T-helper 1 cell (primary cell): ENCODE measurements at places on chromosomes 6 and 20.

DNA sequence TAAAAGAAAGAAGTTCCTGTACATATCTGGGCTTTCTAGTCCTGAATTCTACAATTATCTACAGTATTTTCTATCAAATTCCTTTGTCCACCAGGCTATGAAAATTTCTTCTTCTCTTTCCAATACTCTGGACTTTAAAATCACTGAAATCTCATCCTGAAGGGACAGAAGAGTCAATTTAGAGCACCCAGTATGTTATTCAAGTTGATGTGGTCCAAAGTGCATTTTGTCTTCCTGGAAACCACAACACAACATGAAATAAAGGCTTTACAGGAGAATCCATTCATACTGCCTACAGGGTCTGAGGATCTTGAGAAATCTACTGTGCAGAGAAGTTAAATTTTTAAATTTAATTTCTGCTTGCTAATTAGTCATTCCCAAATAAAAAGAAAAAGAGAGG is 94.9 kb upstream of the ADGRF1 start:
- DNase-seq, result no peak

DNA sequence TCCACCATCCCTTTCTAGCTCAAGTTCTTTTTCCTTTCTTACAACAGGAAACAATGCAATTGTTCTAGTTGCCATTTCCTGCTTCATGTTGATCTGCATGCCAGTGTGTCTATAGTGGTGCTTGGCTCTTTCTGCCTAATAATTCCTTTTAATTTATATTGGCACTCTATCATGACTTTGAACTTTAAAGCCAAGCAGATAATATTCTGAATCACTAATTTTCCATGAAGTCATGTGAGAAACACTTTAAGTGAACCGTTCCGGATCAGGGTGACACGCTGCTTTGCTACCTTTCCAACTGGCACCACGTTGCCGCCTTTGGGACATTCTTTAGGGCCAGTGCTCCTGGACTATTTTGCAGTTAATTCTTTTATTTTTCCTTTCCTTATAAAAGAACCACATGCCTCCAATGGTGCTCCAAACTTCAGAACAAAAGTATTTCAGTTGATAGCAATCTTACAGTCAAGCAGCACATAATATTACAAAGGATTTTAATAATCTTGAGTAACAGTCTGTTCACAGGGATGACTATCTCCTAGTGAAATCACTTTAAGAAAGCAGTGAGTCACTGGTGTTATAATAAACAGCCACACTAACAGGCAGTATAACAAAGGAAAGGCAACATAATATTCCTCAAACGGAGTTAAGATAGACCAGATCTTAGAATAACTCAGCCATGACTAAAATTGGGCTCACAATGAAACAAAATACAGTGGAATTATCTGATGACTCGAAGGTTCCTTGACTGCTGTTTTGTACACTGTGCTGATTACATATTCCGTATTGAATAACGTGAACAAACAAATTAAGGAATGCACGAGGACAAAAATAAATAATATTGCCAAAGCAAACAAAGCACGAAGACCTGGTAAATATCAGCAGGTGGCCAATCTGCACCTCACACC is 19.0 kb upstream of the BLOC1S5 start:
- no peak for DNase-seq

DNA sequence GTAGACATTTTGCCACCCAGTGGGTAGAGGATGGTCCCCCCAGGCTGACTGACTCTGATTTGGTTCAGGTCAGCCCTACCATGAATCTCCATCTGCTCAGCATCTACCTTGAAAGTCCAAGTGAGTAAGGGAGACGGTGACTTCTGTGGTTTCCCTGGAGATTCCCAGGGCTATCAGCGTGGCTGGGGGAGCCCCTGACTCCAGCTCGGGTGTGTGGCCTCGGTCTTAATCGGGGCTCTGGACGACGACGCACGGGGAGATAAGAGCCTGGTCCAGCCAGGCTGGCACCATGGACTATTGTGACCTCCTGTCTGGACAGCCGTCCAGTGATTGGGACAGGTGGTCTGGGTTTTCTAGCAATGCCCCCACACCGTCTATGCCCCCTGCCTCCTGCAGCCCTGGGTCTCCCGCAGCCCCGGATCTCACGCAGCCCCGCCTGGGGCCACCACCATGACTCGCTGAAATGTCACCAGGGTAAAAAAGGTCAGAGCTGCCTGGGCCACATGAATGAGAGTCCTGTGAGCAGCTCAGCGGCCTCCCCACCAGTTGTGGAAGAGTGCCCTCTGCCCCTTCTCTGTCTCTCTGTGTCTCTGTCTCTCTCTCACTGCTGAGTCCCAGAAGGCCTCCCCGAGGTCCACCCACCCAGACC is 47.1 kb upstream of the GATA5 start:
- no peak for DNase-seq

DNA sequence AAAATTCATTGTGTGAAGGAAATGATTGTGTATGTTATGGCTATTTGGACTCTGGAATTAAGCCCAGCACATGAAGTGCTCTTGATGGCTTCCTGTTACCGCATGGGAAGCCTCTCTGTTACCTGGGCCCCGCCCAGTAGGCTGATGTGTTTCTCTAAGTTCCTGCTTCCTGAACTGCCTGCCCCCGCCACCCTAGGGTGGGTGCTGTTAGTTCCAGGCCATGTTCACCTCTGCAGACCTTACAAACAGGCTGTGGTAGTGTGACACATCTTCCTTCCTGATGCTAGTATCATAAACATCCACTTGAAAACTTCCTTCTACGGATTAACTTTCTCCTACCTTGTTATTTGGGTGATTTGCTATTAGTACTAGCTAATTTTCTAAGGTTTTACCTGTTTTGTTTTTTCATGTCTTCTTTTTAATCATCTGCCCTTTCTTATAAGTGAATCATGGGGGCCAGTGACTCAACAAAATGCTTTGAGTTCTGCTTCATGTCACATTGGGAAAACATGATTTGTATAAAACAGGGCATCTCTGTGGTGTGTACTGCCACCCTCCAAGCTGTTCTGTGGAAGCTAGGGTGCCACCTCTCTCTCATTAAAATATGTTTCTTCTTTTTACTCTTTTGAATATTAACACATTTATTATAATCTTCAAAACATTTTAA is 40.6 kb downstream of the SH3BGRL2 start:
- no peak for DNase-seq

DNA sequence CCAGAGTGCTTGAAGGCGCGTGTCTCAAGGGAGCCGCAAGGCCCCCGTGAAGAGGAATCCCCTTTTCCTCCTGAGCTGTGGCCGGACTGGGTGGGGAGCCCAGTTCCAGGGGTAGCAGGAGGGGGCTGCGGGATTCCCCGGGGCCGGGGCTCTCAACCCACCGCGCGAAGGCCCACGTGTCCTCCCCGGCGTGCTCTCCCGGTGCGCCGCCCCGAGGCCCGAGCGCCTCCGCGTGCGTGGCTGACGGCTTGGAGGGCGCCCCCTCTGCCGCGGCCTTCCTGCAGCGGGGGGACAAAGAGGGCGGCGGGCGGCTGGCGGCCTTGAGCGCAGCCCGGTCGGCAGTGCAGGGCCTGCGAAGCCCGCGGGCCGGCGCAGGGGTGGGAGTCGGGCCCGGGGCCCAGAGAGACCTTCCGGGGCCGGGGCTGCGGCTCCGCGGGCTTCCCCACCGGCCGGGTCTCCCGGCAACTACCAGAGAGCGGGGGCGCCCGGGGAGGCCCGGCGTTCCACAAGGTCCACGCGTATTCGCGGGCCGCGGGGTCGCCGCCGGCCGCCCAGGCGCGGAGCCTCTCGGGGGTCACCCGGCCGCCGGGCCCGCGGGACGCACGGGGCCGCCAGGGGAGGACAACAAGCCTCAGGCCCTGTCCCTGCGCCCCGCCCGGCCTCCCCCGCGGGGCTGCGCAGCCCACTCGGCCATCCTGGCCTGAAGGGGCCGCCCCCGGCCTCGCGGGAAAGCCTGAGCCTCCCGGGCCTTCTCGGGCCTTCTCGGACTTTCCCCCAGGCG is at the start of gene FAM217A:
TSS of gene FAM217A (minus strand) at position 447 of the 781 bp plus-strand sequence. CDS start 1,723 bp downstream, outside the sequence.
- DNase-seq, result no peak
